ENCODE measurements at places on chromosomes 5 and 9.

GRCh38 chr5:5615569-5615968, 193.1 kb downstream of the ICE1 start:
- DNase-seq, result no peak

- no peak for DNase-seq
Observed at GRCh38 chr5:27472871-27473270, 434.5 kb upstream of the CDH9 start.

DNA sequence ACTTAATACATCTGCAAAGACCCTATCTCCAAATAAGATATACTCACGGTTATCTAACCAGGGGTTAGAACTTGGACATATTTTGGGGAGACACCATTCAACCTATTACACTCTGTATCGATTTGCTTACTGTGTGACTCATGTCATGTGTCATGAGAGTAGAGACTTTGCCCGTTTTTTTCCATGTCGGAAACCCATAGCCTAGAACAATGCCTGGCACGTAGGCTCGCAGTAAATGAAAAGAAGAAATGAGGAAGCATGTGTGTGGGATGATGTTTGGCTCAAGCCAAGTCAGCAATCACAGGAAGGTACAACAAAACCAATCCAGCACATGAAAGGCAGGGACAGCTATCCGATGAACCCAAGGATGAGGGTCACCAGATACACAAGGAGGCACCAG, 94.6 kb upstream of the DNAH5 start:
- no peak for DNase-seq

- DNase-seq, result no peak
Observed at GRCh38 chr5:90201923-90202322, 207.6 kb downstream of the CETN3 start.

GRCh38 chr9:77176686-77177142, 620 bp upstream of the VPS13A start:
- no peak for DNase-seq

GRCh38 chr5:172868924-172869591, 35.0 kb downstream of the ERGIC1 start:
- DNase-seq, result no peak

GRCh38 chr9:15420796-15421195, 1.9 kb upstream of the SNAPC3 start:
- DNase-seq, result no peak

- no peak for DNase-seq
Observed at GRCh38 chr9:27108981-27109541, at the start of gene TEK. TSS of gene TEK (plus strand) at chr9:27109225. CDS start at chr9:27109591, 366 bp downstream.

- DNase-seq, result no peak
Observed at GRCh38 chr5:94375801-94376200, 242.6 kb downstream of the KIAA0825 start.

GRCh38 chr5:158591301-158591863, 508.3 kb downstream of the EBF1 start:
- no peak for DNase-seq

- DNase-seq, result no peak
Observed at GRCh38 chr9:126307322-126308061, 19.1 kb upstream of the MVB12B start.

GRCh38 chr5:45271626-45272025, 424.6 kb downstream of the HCN1 start:
- no peak for DNase-seq

DNA sequence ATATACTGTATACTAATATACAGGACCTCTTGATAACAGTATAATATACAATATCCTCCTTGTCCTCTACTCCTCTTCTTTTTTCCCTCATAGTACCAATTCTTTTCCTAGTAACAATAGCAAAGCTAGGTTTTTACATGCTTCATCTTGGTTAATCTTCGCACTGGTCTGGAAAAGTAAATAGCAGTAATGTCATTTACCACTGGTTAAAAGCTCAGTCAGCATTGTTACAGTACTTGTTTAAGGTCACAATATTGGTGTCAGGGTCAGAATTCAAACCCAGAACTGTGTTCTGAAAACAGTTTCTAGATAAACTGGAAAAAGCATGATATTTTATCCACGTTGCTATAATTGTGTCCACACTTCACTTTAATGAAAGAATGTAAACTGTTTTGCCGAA, 692.4 kb upstream of the CDH6 start:
- DNase-seq, result no peak

DNA sequence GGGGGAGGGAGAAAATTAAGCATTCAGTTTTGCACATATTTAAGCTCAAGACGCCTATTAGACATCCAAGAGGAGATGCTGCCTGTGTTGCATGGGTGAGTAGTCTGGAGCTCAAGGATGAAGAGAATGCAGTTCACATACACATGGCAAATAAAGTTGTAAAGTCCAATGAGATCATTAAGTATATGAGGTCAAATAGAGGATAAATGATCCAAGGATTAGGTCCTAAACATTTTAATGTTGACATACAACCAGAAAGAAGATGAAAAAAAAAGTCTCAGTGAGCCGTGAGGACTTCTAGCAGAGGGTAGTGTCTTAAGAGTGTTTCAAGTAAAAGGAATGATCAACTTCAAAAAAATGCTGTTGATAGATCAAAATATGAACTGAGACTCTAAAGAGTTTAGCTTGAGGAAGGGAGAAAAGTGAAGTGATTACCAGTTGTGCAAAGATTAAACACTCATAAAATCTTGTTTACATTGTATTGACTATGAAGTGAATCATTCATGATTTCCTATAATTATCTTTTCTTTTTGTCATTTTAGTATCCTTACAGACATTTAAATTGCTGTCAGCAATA, 251.8 kb downstream of the ZNF608 start:
- no peak for DNase-seq

- DNase-seq, result no peak
Observed at GRCh38 chr9:26172301-26172700, 494.1 kb upstream of the TUSC1 start.

GRCh38 chr9:347667-348292, 133.1 kb downstream of the DOCK8 start:
- no peak for DNase-seq

DNA sequence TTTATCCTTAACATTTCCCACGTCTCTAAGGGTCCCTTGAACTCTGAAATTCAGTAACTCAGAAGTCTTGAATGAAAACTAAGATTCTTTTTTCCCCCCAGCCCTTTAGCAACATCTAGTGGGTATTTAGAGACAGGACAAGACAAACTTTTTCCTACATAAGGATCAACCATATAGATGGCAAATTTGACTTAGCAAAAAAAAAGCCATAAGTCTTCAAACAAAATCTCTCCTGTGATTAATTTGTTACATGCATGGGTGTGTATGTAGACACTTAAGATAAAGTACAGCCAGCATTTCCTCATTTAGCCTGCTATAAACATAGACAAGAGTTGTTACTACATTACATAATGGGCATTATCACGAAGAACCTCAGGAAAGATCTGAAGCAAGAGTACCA, 29.1 kb upstream of the ANKRD31 start:
- peak; percentile 36 for DNase-seq

GRCh38 chr5:68953875-68954617, 139.8 kb upstream of the SLC30A5 start:
- DNase-seq, result no peak

GRCh38 chr5:101943784-101944183, 352.3 kb downstream of the SLCO4C1 start:
- DNase-seq, result no peak

GRCh38 chr9:23537192-23538066, 288.6 kb downstream of the ELAVL2 start:
- no peak for DNase-seq

DNA sequence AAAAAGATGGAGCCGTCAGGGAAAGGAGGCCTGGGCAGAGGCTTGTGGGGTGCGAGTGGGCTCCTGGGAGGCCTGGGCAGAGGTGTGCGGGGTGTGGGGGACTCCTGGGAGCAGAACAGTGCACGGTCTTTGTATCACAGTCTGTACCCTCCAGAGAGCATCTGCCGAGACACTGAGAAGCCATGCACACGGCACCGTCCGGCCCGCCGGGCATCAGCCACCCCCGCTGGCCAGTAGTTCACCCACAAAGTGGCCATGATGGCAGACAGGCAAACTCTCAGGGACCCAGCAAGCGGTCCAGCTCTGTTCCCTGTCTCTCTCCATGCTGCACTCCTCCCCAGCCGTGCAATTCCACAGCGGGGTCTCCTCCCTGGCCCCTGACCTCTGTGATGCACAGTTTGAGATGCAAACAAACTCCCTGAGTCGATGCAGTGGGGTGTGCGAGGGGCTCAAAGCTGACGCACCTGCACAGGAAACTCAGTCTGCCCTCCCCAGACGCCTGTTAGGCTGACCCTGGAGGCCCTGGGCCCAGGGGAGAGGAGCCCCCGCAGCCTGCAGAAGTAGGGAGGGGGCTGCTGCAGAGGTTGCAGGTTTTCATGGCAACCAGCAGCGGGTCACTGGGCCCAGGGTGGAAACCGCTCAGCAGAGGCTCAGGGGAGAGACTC, 9.1 kb upstream of the GPSM1 start:
- no peak for DNase-seq

DNA sequence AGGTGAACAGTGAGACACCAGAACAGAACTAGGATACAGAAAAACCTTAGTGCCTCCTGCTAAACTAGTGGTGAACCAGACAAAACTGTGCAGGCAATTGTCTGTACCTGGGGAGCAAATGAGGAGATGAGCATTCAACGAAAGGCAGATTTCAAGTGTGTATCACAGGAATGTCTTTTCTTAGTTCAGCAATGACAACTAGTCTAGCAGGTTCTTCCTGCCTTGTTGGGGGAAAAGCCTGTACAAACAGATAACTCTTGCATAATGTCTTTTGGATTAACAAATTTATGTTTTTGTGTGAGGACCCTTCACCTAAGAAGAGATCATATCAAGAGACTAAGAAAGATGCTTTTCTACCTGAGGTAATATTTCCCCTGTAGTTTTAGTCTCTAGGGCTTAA, 21.8 kb upstream of the DENND4C start:
- DNase-seq, result no peak

- no peak for DNase-seq
Observed at GRCh38 chr5:92977846-92978540, 603.0 kb downstream of the NR2F1-AS1 start.

DNA sequence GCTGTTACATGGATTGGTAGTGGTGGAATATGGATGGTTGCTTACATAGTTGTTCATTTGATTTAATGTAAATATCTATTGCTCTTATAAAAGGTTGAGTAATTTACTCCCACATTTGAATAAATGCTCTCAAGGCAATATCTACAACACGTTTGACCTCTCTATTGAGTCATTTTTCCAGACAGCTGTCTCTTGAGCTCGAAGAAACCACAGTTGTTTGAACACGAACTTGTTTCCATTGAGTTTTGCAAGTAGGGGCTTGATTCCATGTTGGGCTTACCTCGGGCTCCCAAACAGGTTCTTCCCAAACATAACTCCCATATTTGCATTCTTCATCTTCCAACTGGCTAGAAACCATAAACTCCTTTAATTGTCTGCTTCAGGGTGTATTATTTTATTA, 115.0 kb upstream of the HMHB1 start:
- DNase-seq, result no peak

DNA sequence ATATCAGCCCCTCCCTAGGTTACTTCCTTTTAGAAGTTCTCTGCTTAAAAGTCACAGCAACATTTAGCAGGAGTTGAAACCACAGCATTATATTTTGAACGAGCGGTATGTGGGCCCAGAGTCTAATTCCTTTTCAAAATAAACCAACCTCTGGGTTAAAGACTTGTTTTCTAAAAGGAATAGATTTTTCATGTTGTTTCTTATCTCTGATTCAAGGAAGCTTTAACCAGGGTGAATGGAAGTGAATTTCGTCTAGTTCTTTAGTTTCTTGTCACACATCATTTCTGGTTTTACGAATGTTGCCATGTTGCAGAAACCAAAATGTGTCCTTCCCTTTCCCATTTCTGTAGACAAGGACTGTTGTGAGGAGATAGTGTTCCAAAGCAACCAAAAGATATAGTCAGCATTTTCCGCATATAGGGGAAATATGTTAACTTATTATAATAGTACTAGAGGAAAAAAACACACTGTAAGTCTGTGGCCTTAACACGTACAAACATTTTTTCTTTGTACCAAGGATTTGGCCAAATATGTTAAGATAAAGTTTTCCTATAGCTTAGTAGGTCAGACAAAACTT, 142.4 kb downstream of the PCSK5 start:
- no peak for DNase-seq

GRCh38 chr5:154603953-154604679, 126.1 kb upstream of the HAND1 start:
- no peak for DNase-seq

GRCh38 chr9:87116492-87116891, 169.2 kb upstream of the GAS1 start:
- DNase-seq, result no peak

DNA sequence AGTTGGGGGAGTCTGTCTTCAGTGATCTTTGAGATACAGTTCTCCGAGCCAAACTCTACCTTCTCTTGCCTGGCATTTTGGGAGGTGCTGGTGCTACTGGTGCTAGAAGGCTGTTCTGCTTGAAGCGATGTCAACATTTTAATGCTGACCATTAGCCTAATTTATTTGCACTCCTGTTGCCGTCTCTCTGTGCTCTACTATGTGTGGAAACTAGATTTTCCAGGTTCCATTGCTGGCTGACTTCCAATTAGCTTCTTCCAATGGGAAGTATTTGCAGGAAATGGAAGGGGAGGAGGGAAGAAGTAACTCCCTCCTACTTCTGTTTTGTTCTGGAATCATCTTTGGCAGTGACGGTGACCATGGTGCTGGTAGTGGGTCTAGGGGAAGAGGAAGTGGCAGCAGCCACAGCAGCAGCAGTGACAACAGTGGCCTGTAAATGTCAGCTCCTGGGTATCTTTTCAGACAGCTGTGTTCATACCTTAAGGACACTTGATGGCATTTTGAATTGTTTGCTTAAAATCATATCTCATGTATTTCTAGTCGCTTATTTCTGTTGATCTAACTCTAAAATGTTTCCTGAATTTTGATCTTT, 7.9 kb downstream of the TXNDC8 start:
- DNase-seq, result no peak

DNA sequence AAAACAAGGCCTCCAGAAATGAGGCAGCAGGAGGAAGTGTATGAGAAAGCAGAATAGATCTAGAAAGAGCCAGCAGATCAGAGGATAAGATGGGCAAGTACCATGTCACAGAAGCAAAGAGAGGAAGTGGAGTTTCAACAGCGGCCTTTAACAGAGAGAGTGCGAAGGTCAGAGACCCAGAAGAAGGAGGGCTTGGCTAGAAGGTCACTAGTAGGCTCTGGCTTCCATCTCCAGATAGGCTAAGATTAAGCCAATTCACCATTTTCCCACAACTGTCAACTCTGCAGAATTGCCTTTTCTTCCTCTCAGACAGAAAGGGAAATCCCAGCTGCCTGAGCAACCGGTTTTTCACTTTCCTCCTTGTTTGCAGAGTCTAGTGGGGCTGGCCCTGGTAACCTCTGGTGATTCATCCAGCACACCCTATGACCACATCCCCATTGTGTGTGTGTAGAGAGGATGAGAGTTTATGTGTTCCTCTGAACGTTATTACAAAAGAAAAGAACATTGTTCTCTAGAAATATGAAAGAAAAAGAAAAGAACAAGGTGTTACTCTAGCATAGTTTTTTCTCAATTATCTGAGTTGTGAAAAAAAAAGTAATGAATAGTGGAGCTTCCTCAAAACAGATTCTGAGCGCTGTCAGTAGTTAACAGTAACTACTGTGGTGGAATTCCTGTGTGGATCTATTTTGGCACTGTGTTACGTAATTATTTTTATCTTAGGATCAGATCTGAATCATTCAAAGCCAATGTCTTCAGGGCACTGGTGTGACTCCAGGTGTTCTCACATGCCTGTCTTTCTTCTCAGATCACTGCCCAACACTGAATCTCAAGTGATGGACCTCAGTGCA, 220.4 kb downstream of the ARRDC3 start:
- DNase-seq, result peak; percentile 31

Measured in central memory CD4-positive, alpha-beta T cell (primary cell).